ENCODE measurements at places on chromosomes 5 and 9.
A peak's percentile ranks its signal among the peaks of the same experiment; 100 is the strongest.

DNA sequence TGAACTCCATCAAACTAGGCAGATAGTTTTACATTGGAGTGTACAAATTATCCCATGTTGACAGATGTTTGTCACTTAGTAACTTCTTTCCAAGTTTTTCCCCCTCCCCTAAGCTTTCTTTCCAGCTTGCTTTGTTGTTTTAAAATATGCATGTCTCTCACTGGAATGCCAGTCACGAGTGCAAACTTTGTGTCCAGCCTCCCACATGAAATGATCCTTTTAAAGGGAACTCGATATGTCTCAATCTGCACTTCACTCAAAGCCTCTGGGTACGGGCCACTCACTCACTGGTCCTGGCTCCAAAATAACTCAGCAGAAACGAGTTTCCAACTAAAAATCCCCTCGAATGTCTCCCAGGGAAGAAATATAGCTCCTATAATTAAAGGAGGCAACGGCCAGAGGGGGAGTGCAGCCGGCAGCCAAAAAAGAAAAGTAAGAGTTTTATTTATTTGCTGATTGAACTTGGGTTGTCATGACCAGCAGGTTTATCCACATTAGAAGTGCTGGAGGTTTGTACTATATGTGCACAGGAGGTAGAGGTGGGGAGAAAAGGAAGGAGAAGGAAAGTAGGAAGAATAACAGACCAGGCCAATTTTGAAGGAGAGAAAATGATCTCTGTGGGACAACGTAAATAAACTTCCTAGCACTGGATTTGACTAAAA, 17.5 kb downstream of the NR2F1 start:
- no peak for DNase-seq

- DNase-seq = peak; percentile 8
Measured at GRCh38 chr9:96236854-96237550, 65.0 kb downstream of the HSD17B3 start.

DNA sequence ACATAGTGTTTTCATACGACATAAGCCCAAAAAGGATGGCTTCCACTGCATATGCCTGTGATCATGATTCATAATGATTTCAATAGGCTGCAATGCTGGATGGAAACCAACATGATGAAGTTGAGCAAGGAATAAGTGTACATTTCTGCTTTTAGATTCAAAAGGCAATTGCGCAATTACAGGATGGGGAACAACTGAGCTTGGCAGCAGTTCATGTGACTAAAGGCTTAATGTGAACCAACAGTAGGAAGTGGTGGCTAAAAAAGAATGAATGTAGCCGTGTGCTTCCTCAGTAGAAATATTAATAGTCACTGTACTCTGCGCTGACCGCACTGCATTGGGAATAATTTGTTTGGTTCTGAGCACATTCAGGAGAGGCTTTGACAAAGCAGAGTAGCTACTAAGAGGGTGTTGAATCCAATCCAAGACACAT, 51.2 kb downstream of the SLC1A3 start:
- peak; percentile 99 for DNase-seq

GRCh38 chr9:70106571-70106970, 62.9 kb downstream of the MAMDC2 start:
- no peak for DNase-seq

DNA sequence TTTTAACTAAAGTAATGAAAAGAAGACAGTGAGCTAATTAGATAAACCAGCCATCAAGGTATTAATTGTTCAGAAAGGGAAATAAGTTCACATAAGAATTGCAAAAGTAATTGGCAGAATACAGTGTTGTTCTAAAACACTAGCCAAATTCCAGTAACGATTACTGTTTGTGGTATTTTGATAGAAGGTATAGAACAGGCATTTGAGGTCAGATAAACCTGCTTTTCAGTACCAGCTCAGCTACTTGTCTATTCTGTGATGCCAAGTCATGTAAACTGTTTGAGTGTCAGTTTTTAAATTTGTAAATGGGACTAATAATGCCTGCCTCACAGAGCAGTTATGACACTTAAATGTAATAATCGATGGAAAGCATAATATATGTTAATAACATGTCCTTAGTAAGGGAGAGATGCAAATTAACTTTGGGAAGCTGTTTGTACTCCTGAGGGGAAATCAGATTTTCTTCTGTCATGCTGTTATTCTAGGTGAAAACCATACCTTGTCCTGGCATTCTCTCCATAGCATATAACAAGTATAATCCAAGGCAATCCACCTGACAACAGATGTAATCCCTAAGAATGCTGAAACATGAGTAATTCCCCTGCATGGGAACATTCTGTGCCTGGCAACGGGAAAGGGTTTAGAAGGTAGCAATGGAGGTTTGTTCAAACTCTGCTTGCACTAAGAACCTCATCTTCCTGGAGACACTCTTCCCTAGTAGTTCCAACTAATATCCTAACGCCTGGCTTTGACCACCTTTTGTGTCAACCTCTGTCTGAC, 509.5 kb upstream of the PAPPA start:
- no peak for DNase-seq

DNA sequence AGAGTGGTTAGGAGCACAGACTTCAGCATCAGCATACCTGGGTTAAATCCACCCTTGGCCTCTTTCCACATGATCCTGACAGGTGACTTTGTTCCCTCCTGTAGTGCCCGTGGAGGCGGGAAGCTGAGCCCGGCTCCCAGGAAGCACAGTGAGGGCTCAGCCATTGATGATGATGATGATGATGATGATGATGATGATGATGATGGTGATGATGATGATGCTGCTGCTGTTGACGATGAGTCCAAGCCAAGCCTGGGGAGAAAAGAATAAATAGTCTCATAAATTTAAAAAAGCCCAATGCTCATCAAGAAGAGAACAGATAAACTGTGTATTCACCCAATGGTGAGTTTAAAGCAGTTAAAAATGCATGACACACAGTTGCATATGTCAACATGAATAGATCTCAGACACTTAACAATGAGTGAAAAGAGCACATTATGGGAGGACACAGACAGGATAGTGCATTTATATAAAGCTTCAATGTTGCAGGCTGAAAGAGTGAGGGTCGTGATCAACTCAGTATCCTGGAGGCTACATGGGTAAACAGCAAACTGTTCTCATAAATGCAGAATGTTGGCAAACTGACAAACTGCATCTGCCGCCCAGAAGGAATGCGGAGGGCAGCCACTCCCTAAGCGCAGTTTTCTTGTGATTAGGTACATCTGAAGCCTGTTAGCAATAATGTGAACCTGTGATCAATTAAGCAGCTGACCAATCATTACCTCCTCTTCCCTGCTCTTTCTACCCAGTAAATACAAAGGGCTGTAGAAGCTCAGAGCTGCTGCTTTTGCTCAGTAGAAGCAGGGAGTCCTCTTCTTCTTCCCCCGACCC, 11.7 kb upstream of the CFAP157 start:
- DNase-seq = peak; percentile 21

DNA sequence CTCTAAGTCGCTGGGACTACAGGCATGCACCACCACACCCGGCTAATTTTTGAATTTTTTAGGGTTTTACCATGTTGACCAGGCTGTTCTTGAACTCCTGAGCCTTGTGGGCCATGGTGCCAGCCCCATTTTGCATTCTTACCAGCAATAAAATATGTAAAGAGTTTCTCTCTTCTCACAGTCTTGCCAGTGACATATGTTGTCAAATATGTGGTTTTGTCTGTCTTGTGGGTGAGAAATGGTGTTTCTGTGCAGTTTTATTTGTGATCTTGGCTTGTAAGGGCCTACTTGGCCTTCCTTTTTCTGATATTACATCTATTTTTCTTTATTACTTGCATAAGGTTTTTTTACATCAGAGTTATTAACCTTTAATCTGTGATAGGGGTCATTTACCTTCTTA, 47.1 kb downstream of the SPIN1 start:
- peak; percentile 55 for DNase-seq

DNA sequence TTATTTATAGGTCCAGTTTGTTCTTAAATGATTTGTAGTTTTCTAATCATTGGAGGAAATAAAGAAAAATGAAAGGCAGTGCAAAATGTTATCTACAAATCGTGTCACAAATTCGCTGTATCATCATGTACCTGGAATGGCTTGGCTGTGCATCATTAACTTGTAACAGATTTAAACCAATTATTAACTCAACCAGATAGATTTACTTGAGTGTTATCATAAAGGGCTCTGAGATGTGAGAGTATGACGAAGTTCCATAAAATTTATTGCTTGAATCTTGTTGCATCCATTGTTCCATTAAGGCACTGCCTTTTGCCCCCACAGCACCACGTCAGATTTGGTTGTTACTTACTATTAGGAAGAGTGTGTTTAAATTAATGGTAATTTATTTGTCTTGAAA, 23.5 kb downstream of the PCSK5 start:
- DNase-seq = no peak

- no peak for DNase-seq
Measured at GRCh38 chr9:6645355-6646292, at the start of gene GLDC. GLDC (minus strand) TSS chr9:6645729; CDS start chr9:6645499, 230 bp downstream.
